CD4-positive, alpha-beta T cell treated with Interleukin-10 for 1 hour (primary cell): ENCODE measurements at places on chromosomes 6 and 20.

- DNase-seq = no peak
Observed at GRCh38 chr6:41167173-41167963, 4.5 kb upstream of the TREM2 start.

- DNase-seq = no peak
Observed at GRCh38 chr6:52352239-52353018, 9.5 kb upstream of the PAQR8 start.

DNA sequence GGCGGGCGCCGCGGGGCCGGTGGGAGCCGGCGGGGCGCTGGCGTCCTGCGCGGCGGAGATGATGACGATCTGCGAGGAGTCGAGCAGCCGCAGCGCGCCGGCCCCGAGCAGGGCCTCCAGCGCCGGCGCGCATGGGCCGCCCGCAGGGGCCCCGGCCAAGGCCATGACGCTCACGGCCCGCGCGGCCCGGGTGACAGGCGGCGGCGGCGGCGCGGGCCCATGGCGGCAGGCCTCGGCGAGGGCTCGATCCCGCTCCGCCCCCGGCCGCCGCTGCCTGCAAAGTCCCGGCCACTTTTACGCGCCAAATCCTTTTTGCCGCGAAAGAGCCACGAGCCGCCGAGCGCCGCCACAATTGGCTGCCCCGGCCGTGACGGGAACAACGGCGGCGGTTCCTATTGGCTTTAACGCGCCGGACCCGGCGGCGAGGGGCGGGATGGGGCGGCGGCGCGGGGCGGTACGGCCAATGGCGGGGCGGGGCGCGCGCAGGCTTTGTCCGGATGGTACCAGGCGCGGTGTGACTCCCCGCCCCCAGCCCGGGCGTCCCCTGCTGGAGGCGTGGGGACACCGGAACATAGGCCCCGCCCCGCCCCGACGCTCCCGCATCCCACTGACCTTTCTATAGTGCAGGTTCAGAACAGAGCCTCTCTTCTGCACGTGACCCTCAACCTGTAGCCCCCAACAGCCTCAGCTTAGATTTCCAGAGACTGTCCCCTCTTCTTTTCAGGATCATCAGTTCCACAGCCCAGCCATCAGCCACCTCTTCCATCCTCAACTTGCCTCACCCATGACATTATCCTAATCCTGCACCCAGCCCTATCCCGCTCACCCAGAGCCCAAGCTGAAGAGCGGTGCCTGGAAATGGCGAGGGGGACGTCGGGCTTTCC is at the start of gene E2F1:
Gene E2F1 (minus strand): TSS at position 286 of the 884 bp plus-strand sequence. CDS start 121 bp downstream, at position 165.
- peak; percentile 95 for DNase-seq

DNA sequence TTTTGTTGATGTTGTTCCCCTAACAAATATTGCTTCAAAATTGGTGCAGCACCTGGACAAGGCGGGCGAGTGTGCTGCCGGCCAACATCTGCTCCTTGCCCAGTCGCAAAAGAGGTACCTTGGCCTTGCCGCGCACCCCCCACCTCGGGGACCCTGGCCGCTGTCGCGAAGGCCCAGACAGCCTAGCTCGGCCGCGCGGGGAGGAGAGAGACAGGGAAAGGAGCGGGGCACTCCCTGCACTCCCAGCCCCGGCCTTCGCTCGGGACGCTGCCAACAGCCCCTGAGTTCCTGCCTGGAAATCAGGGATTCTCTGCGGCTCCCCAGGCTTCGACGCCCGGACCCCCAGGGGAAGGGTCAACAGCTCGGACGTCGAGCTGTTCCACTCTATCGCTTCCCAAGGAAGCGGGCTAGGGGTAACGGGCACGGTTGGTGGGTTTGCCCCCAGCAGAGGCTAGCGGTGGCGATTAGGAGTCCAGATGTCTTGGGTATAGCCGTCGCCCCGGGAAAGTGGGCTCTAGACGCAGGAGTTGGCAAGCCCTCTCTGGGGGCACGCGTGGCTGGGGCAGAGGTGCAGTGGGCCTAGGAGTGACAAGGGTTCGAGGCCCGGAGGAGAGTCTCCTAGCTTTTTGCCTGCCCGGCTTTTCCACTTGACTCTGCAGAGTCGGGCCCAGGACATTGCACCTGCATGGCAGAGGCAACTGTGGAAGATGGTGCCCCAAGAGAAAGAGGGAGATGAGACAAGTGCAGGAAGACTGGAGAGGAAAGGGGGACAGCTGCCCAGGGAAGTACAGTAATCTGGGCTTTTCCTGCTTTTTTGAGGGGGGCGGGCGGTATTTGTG is 8.2 kb downstream of the POU3F2 start:
- no peak for DNase-seq

DNA sequence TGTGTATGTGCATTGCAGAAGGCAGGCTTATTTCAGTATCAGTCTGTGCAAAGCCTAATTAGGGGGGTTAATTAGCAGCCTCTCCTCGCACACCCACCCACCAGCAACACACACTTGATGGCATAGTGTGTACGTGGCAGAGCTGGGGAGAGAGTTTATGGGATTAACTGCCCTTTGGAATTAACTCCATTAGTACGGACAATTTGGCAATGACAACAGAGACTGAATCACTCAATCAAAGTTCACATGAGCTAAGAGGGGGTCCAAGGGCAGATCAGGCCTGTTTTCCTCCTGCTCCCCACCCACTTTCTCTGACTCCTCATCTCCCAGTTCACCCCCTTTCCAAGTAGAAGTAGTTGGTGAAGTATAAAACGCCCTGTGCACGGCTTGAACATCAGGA is 69.5 kb downstream of the LRFN2 start:
- DNase-seq = no peak

GRCh38 chr20:44496976-44497375 is 21.3 kb downstream of the TTPAL start:
- no peak for DNase-seq

DNA sequence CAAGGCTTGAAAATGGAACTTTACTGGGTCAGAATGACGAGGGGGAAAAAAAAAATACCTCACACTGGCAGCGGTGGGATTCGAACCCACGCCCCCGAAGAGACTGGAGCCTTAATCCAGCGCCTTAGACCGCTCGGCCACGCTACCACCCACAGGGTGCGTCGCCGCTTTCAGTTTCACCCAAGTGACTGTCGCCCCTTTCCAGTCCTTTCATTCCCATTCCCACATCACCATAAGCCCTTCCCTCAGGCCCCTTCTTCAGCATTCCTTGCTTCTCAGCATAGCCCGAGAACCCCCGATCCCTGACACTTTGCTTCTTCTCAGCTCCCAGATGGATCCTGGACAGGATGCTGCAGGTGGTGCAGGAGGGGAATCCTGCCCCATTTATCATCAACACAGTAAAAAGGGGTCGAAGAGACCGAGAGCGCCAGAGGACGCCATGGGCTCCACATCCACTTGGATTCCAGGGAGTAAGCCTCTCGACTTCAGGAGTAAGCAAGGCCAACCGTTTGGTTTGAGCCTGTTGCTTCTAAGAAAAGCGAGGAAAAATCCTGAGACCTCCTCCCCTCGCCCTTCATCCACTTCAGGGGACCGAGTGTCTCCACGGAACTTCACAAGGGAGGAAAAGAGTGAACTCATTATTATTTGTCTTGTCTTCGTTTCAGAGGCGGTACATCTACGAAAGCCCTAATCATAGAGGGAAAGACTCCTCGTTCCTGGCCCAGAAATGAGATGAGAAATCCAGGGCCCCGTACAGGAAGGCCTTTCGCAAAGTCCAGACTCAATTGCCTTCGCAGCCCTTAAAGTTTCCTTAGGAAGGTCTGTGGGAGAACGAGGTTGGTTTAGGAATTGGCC is 20.0 kb upstream of the TRIM27 start:
- DNase-seq = peak; percentile 68

GRCh38 chr6:130037207-130037811 is 18.9 kb downstream of the L3MBTL3 start:
- peak; percentile 37 for DNase-seq

- no peak for DNase-seq
Observed at GRCh38 chr20:58056921-58057686, 171.3 kb downstream of the ANKRD60 start.

DNA sequence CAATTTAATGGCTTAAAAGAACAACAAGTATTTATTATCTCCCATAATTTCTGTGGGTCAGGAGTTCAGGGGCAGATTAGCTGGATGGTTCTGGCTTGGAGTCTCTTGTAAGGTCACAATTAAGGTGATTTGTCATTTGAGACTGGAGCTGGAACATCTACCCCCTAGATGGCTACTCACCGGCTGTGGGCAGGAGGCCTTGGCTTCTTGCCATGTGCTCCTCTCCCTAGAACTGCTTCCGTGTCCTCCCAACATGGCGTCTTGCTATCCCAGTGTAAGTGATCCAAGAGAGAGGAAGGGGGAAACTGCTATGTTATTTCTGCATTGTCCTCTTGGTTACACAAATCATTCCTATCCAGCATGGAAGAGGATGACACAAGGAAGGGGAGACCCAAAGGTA is 210.2 kb upstream of the ECI2 start:
- no peak for DNase-seq

DNA sequence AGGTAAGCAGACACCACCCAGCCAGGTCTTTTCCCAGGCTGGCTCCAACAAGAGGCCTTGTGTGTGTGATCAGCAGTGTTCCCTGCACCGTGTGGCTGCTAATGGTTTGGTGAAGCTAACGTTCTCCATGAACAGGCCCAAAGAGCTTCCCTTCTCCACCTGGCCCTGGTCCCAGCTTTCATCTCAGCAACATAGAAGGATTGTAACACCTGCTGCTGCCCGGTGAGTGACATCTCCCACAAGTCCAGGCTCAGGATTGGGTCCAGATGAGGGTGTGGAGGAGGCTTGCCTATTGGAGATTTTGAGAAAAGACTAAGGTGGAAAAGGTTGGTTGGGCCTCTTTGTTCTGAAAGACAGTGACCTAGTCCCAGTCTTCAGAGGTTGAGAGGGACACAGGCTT is 89.6 kb downstream of the TMEM242 start:
- DNase-seq = no peak

GRCh38 chr6:71203206-71203605 is 85.4 kb upstream of the OGFRL1 start:
- DNase-seq = no peak

DNA sequence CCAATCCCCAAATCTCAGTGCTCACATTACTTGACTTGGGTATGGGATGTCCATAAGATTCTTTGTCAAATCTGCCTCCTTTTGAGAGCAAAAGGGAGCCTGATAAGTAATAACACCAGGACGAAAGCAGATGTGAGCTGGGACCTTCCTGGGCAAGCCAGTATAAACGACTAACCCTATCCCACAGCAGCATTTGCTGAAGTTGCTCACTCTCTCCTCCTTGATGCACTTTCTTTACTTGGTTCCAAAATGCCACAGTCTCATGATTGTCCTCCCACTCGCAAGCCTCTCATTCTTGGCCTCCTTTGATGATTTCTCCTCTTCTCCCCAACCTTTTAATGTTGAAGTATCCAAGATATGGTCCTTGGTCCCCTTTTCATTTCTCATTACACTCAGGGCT is 44.7 kb upstream of the TAGAP start:
- no peak for DNase-seq

DNA sequence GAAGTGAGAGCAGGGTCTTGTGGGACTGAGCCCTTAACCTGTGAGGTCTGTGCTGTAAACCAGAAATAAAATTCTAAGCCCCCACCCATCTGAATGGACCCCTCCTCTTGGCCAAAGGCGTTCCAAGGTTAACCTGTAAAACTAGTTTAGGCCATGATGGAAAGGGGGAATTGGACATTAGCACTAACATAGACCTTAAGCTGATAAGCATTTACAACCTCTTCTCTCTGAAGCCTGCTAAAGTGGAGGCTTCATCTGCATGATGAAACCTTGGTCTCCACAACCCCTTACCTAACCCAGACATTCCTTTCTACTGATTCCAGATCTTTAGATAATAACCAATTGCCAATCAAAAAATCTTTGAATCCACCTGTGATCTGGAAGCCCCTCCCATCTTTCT is 25.8 kb downstream of the PIGT start:
- DNase-seq = no peak

GRCh38 chr20:63215101-63216040 is 560 bp downstream of the YTHDF1 start:
- DNase-seq = peak; percentile 19

DNA sequence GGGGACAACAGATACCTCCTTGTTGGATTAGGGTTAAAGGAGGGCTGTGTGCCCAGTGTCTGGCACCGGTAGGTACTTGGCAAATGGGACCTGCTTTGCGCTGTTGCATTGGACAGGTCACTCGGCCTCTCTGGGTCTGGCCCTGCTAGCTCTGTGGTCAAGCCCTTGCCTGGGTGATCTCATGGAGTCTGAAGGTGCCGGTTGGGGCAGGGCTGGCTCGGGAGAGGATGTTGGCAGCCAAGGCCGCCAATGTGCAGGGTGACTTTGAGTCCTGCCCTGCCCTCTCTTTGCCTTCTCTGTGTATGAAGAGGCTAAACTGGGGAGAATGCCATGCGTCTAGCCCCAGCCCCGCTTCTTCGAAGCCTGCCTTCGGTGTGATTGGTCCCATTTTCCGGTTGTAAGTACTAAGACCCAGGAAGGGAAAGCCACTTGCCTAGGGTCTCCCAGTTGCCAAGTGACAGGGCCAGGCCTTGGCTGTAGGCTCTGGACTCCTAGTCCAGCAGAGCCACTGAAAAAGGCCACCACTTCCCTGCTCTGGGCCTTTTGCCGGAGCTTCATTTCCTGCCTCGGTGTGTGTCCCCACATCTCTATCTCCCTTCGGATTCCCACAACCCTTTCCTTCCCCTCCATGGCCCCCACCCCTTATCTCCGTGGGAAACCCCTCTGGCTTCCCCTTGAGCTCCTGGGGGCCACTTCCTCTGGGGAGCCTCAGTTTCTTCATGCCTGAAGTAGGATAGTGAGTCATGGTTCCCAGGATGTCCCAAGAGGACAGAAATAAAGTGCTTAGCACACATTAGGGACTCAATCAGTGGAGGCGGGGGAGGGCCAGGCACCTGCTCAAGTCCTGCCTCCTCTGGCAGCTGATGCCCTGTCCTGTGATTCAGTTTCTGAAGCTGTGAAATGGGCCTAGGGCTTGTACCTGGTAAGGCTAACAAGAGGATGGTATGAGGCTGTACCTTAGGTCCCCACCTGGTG is 3.9 kb downstream of the SRC start:
- no peak for DNase-seq

DNA sequence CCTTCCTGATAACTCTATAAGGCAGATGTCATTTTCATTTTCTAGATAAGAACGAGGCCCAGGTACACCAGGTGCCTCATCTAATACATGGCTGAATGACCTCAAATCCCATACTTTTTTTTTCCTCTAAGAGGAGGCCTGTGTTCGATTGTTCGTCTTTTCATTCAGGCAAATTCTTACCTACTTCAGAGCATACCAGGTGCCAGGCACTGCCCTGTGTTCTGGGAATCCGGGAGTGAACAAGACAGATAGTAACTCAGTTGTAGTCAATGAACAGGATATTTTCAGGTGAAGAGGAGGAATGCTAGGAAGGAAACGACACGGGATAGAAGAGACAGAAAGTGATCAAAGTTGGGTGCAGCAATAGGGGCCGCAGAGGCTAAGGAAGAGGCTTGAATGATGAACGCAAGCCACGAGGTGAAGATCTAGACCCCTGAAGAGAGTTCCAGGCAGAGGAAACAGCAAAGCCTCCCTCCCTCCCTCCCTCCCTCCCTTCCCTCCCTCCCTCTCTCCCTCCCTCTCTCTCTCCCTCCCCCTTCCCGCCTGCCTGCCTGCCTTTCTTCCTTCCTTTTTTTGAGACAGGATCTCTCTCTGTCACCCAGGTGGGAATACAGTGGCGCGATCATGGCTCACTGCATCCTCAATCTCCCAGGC is 150.1 kb upstream of the ZNF217 start:
- no peak for DNase-seq

- no peak for DNase-seq
Observed at GRCh38 chr20:16360668-16361067, 212.6 kb downstream of the KIF16B start.

GRCh38 chr20:58622671-58623578 is 28.2 kb upstream of the STX16 start:
- DNase-seq = no peak
